ENCODE measurements at places on chromosomes 2 and 18.
A peak's percentile ranks its signal among the peaks of the same experiment; 100 is the strongest.

GRCh38 chr2:10283106-10284062 lies 19.3 kb upstream of the HPCAL1 start:
- DNase-seq = no peak

- no peak for DNase-seq
Observed at GRCh38 chr2:119724656-119725485, 34.9 kb upstream of the PTPN4 start.

- DNase-seq = no peak
Observed at GRCh38 chr2:11016735-11017388, 105.1 kb downstream of the KCNF1 start.

- DNase-seq = no peak
Observed at GRCh38 chr2:109208951-109209335, 79.9 kb downstream of the SH3RF3 start.

- DNase-seq = peak; percentile 100
Observed at GRCh38 chr2:240604291-240604938, 17.9 kb downstream of the CAPN10 start.

DNA sequence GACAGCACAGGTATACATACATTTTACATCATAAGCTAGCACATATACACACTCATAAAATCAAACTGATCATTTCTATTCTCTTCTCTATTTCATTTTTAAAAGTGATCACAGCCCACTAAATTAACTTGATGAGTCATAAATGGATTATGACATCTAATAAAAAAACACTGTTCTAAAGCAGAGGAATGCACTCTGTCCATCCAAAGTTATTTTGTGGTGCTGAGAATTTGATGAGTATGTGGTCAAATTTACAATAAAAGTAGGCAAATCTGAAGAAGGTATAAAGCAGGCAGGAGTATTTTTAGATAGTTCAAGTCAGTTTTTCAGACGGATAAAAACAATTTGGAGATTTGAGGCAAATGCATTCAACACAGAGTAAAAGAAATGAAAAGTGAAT lies 104.4 kb downstream of the NOL4 start:
- DNase-seq = no peak

GRCh38 chr2:134290358-134290757 lies 36.5 kb downstream of the MGAT5 start:
- DNase-seq = no peak

DNA sequence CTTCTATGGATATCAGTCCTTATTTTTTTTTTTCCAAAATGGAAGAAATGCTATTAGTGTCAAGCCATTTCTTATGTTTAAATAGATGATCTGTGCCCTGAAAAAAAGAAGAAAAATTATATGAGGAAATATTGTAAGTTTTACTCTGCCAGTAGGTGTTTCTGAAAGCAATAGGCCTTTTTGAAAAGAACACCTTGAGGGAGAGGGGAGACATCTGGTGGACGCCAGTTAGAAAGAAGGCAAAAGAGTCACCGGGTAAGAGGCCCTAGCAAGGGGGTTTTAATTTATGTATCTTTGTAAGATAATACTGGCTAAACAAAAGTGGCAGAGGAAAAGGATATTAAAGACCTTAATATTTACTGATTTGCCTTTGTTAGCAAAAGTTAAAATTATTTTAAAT lies 56.1 kb downstream of the DYNAP start:
- DNase-seq = peak; percentile 5

DNA sequence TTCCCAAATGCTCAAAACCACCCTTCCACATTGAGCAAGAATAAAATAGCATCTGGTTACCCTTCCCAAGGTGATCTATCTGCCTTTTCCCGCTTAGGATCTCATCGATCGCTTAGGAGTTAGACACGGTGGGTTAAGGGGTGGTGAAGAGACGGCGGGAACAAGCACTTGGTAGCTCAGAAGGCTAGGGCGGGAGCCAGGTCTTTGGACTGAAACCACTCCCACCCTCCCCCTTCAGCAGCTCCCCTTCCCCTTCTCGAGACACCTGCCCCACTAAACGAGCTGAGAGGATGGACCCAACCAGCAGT lies 513 bp downstream of the THOC1 start:
- DNase-seq = no peak

DNA sequence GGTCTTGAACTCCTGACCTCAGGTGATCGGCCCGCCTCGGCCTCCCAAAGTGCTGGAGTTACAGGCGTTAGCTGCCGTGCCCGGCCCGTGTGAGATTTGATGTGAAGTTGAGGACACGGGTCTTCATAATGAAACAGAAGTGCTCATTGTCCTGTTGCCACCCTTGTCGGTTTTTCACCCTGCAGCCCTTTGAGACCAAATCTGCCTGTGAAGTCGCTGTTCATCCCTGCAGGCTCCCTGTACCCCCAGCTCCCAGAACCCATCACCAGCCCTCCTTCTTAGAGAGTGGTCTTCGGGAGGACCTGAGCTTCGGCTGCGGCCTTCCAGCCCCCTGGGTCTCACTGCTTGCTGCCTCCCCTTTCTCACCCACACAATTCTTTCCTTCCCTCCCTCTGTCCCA lies 325.2 kb downstream of the GBX2 start:
- DNase-seq = no peak

GRCh38 chr18:75185460-75185859 lies 23.5 kb downstream of the PTGR3 start:
- no peak for DNase-seq

- DNase-seq = no peak
Observed at GRCh38 chr2:151423760-151424159, 14.1 kb downstream of the RIF1 start.

- no peak for DNase-seq
Observed at GRCh38 chr2:193845604-193846003, 1650.9 kb upstream of the TMEFF2 start.

DNA sequence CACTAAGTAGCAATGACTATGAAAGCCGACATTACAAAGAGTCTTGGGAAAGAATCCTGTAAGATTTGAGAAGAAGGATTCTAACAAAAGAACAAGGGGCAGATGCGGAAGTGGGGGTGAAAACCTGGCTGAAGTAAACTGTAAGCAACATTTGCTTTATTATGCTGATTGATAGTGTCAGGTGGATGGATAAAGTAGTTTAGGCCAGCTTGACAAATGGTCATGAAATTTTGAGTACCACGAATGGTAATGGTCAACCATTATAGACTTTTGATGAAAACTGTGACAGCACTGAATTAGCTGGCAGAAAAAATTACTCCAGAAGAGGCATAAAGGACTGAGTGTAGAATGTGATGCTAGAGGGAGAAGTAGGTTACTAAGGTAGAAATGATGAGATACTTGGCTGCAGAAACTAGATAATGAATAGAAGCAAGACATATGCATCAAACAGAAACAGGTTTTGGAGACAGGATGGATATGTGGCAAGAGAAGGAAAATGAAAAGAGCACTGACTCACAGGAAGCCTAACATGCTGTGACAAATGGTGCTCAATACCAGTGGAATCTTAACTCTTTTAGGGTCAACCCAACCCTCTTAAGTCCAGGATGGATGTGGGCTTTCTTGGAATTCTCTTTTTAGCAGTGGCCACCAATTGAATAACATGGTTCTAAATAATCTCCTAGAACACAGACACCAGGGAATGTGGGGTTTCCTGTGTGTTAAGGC lies 6.8 kb downstream of the THUMPD2 start:
- no peak for DNase-seq

GRCh38 chr18:11955239-11956029 lies 25.9 kb upstream of the IMPA2 start:
- peak; percentile 73 for DNase-seq
